ENCODE measurements at places on chromosomes 5 and 9.
A peak's percentile ranks its signal among the peaks of the same experiment; 100 is the strongest.

GRCh38 chr9:89544279-89544661, 46.4 kb upstream of the SEMA4D start:
- DNase-seq: no peak

GRCh38 chr9:26637101-26637500, 255.5 kb downstream of the CAAP1 start:
- DNase-seq: no peak

GRCh38 chr9:134025606-134026541, 593 bp downstream of the BRD3OS start:
- peak; percentile 38 for DNase-seq

- DNase-seq: no peak
Measured at GRCh38 chr5:171464829-171465228, 45.4 kb downstream of the FGF18 start.

GRCh38 chr9:86361176-86361575, 7.0 kb upstream of the TUT7 start:
- no peak for DNase-seq

GRCh38 chr9:132991351-132992300, 13.1 kb downstream of the GFI1B start:
- DNase-seq: no peak
